ENCODE measurements at places on chromosomes 13 and 19.

DNA sequence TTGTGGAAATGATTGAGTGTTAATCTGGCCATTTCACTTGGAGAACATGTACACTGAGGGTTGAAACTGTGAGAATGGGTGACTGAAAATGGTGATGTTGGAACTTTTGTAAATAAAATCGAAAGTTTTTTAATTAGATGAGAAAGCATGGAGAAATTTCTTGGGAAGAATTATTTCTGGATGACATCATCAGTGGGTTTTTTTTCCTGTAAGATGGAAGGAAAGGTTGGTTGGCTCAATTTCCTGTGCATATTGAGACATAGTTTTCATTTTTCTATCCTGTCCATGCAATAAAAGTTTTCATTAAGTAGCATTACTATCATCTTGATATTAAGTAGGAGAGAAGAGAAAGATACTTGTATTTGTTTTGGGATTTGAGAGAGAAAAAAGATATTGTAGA, 120.6 kb upstream of the HTR2A start:
- DNase-seq, result no peak

DNA sequence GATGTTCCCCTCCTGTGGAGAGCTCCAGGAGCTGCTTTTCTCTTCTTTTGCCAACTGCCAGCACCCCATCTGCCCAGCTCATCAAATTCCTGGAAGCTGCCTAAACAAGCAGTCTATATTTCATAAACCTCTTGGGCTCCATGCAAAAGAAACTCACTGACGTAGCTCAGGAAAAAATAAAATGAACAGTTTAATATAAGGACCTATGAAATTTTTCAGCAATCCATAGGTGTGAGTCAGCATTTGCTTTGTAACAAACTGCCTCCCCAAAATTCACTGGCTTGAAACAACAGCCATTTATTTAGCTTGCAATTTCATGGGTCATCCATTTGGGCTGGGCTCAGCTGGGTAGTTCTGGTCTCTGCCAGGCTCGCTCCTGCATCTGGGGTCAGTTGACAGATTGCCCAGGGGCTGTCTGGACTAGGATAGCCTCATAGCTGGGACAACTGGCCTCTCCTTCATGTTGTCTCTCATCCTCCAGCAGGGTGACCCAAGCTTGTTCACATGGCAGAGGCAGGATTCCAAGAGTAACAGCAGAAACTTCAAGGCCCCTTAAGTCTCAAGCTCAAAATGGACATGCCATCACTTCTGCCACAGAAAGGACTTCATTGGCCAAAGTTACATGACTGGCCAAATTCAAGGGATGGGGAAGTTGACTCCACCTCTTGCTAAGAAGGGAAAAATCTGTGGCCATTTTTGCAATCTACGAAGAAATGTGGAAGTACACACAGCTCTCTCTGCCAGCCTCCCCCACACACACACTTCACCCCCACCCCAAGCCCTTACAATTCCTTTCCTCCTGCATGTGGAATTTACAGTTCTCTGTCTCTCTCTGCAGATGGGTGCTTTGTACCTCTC, 7.9 kb upstream of the PVR start:
- DNase-seq, result no peak

- DNase-seq, result no peak
Measured at GRCh38 chr19:13103581-13104359, 1.1 kb upstream of the LYL1 start.

DNA sequence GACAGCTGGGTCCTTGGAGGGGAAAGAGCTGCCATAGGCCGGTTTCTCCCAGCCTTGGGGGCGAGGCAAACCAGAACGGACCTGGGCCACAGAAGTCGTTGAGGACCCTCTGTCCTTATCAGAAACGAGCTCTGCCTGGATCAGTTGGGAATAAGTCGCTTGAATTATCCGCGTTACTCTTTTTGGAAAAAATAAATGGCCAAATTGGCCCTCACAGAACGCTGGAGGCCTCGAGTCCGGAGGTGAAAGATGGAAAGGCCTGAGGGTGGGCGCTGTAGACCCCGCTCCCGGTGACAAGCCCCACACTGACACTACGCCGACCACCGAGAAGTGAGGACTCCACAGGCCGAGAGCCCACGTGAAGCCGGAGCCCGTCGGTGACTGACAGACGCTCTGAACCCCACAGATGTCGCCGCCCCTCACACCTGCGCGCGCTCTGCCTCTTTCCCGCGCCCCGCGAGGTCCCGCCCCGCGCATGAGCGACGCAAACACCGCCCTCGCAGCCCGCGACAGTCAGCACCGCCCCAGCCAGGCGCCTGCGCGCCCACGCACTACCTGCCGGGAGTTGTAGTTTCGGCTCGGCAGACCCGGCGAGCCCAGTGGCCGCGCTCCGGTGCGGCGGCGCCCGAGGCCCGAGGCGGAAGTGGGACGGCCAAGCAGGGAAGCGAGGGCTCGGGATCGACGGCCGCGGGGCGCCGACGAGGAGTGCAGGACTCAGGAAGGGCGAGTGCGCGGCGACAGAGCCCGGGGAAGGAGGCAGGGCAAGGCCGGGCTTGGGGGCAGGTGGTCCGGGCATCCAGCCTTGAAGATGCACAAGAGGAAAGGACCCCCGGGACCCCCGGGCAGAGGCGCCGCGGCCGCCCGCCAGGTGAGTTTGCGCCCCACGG, at the start of the genes BRME1 and CC2D1A:
Gene BRME1, minus strand, starts transcription at position 484 of the 887 bp plus-strand sequence. CDS start 1,225 bp downstream, outside the sequence.
Gene CC2D1A, plus strand, starts transcription at position 568 of the 887 bp plus-strand sequence. Its CDS starts 241 bp downstream, at position 809.
- peak; percentile 95 for DNase-seq

All from effector memory CD8-positive, alpha-beta T cell (primary cell).